ENCODE measurements at places on chromosomes 11 and 22.
A peak's percentile ranks its signal among the peaks of the same experiment; 100 is the strongest.

DNA sequence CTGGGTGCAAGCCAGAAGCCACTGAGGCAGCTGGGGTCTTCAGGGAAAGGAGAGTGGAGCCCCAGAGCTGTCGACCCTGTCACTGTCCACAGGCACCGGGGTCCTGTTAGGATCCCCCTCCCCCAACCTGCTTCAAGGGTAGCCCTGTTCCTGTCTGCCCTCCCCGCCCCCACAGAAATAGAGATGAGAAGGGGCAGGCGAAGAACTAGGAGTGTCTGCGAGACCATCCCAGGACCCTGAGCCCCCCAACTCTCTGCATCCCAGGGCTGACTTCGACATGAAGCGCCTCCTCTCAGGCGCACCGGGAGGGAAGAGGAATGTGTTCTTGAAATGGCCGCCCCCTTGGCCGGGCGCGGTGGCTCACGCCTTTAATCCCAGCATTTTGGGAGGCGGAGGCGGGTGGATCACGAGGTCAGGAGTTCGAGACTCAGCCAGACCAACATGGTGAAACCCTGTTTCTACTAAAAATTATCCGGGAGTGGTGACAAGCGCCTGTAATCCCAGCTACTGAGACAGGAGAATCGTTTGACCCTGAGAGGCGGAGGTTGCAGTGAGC, 607 bp upstream of the ZNF70 start:
- DNase-seq, result peak; percentile 27

DNA sequence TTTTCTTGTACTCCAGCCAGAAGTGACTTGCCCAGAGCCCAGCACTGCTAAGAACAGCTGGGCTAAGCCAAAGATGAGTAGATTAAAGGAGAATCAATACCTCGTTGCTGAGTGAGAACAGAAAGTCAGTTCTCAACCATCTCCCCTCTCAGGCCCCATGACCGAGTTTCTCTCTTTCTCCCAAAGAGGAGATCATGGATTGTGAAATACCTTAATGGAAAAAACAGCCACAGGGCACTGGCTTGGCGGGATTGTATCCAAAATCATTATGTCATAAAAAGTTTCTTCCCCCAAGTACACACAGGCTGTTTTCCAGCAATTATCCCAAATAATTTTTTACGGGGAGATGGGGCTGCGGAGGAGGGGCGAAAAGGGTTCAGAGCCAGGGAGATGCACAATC, 111.8 kb upstream of the TMEM45B start:
- DNase-seq, result no peak

DNA sequence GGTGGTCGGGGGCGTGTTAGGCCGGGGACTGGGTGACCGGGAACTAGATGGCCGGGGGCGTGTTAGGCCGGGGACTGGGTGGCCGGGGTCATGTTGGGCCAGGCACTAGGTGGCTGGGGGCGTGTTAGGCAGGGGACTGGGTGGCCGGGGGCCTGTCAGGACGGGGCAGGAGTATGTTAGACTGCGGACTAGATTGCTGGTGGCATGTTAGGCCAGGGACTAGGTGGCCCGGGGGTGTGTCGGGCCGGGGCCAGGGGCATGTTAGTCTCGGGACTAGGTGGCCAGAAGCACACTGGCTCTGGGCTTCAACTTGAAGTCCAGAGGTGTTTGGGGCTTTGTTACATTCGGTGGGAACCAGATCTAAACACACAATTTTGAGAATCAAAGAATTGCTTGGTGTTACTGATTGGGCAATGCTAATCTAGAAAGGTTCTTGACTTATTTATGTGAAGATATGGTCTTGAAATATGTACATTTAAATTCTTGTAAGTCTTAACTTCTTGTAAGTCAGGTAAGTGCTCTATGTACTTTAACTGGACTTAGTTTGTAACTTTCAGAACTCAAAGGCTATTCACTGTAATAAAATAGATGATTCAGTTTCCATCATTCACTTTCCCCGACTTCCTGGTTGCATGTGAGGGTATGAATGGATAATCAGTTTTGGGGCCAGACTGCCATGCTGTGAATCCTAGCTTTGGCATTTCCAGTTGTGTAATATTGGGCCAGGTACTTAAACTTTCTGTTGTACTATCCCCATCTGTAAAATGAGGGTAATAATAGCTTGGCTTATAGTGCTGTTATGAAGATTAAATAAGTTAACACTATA, 1.1 kb downstream of the EXT2 start:
- DNase-seq, result peak; percentile 44

- DNase-seq, result no peak
Observed at GRCh38 chr11:44139565-44140330, 44.3 kb downstream of the EXT2 start.

GRCh38 chr11:90639461-90639993, 416.7 kb upstream of the CHORDC1 start:
- peak; percentile 10 for DNase-seq

GRCh38 chr11:67411785-67412152, 3.7 kb upstream of the CARNS1 start:
- no peak for DNase-seq

GRCh38 chr22:41238570-41239442, 1.9 kb downstream of the CHADL start:
- no peak for DNase-seq

DNA sequence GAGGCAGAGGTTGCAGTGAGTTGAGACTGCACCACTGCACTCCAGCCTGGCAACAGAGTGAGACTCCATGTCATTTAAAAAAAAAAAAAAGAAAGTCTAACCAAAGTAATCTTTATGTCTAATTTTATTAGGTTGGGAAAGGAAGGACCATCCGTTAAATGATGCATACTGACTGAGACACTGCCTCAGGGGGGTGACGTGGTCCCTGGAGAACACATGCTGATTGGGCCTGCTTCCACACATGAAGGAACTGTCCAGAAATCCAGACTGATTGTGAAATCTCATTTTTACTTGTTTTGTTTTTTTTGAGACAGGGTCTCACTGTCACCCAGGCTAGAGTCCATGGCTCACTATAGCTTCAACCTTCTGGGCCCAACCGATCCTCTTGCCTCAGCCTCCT, 5.5 kb downstream of the SF3A1 start:
- no peak for DNase-seq

GRCh38 chr11:66974724-66975404, at the start of gene C11orf86:
TSS of gene C11orf86 (plus strand) at chr11:66975304. CDS start at chr11:66975363, 59 bp downstream.
- DNase-seq, result peak; percentile 40

DNA sequence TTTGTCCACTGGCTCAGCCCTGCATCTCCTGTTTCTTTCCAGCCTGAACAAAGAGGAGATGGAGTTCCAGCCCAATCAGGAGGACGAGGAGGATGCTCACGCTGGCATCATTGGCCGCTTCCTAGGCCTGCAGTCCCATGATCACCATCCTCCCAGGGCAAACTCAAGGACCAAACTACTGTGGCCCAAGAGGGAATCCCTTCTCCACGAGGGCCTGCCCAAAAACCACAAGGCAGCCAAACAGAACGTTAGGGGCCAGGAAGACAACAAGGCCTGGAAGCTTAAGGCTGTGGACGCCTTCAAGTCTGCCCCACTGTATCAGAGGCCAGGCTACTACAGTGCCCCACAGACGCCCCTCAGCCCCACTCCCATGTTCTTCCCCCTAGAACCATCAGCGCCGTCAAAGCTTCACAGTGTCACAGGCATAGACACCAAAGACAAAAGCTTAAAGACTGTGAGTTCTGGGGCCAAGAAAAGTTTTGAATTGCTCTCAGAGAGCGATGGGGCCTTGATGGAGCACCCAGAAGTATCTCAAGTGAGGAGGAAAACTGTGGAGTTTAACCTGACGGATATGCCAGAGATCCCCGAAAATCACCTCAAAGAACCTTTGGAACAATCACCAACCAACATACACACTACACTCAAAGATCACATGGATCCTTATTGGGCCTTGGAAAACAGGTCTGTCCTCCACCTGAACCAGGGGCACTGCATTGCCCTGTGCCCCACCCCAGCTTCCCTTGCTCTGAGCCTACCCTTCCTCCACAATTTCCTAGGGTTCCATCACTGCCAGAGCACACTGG, 5.0 kb downstream of the FTH1 start:
- peak; percentile 63 for DNase-seq

DNA sequence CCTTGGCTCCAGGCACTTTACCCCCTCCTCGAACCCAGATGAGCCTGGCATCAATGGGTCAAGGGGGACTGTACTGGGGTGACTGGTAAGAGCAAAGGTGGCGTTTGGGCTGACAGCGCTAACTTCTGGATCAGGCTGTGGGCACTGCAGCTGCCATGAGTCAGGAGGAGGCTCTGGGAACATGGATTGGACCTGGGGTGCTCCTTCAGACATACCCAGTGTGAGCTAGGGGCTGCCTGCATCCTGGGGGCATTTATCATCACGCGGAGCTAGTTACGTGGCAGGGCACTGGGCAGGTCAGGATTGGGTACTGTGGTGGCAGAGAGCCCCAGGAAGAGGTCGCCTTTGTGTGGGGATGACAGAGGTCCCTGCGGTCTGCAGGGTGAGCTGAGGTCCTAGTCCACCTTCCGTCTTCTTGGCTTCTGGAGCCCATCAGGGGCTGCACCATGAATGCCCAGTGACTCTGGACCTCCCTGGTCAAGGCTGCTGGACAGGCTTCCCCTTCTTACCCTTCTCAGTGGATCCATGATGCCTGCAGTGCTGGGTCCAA, 13.1 kb downstream of the GRIK4 start:
- DNase-seq, result no peak

- no peak for DNase-seq
Observed at GRCh38 chr11:123976770-123977560, 616 bp downstream of the OR10S1 start.

- peak; percentile 96 for DNase-seq
Observed at GRCh38 chr22:26894766-26895485, 237.5 kb downstream of the MIAT start.

GRCh38 chr11:108002476-108002875, 6.2 kb upstream of the CUL5 start:
- DNase-seq, result no peak

- DNase-seq, result no peak
Observed at GRCh38 chr11:33804471-33804870, 30.2 kb upstream of the FBXO3 start.

DNA sequence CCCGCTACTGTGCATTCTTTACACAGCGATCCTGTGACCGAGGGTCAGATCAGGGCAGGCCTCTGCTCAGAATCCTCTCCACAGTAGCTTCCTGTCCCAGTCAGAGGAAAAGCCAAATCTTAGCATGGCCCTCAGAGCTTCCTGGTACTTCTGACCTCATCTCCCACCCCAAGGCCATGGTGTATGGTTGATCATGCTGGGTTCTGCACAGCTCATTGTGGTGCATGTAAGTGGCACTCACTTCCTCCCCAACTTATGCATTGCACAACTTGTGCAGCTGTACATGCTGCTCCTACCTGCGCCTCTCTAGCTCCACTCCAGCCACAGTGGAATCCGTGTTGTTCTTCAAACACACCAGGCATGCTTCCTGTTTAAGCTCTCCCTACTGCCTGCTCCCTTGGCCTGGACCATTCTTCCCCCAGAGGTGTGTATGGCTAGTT, 20.3 kb downstream of the BMAL1 start:
- peak; percentile 52 for DNase-seq

GRCh38 chr11:30635401-30635989, 49.3 kb upstream of the MPPED2 start:
- peak; percentile 27 for DNase-seq

GRCh38 chr11:10309163-10310093, 4.6 kb downstream of the ADM start:
- peak; percentile 82 for DNase-seq

- DNase-seq, result no peak
Observed at GRCh38 chr22:29388759-29389090, 355 bp upstream of the AP1B1 start.

- DNase-seq, result no peak
Observed at GRCh38 chr11:96579656-96580055, 189.8 kb downstream of the JRKL start.

DNA sequence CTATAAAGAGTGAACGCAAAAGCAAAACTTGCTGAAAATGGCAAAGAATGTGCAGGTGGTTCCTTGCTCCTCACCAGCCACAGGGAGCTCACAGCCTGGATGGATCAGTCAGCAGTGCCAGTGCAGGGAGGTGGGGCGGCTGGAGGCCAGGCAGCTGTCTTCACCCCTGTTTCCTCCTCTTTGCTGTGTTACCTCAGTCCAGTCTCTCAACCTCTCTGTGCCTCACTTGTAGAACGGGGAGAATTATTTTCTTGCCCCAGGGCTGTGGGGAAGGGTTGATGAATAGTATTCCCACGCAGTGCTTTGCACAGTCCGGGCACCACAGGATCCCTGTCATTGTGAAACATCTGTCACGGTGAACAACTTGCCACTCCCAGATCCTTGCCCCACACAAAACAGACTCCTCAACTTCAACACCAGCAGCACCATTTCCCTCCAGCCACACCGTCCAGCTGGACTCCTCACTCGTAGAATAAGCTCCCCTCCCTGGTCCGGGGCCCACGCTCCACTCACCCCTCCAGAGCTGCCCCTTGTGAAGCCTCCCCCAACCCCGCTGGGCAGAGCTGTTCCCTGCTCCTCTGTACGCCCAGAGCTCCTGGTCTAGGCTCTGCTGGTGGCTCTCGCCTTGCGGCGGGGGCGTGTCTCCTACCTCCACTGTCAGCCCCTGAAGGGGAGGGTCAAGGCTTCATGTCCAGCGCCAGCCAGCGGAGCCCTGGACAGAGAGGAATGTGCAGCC, 27.7 kb downstream of the MPPED1 start:
- no peak for DNase-seq

- DNase-seq, result peak; percentile 4
Observed at GRCh38 chr11:76265771-76266241, 59.5 kb upstream of the WNT11 start.

GRCh38 chr11:115244758-115245157, 259.5 kb downstream of the CADM1 start:
- DNase-seq, result no peak

- no peak for DNase-seq
Observed at GRCh38 chr22:44391015-44391414, 78.3 kb upstream of the SHISAL1 start.

GRCh38 chr22:20404881-20405280, 10.9 kb downstream of the ZNF74 start:
- no peak for DNase-seq

GRCh38 chr11:132972565-132972964, 559.7 kb downstream of the OPCML start:
- DNase-seq, result no peak

- DNase-seq, result no peak
Observed at GRCh38 chr11:31030138-31030792, 339.3 kb downstream of the DCDC1 start.

DNA sequence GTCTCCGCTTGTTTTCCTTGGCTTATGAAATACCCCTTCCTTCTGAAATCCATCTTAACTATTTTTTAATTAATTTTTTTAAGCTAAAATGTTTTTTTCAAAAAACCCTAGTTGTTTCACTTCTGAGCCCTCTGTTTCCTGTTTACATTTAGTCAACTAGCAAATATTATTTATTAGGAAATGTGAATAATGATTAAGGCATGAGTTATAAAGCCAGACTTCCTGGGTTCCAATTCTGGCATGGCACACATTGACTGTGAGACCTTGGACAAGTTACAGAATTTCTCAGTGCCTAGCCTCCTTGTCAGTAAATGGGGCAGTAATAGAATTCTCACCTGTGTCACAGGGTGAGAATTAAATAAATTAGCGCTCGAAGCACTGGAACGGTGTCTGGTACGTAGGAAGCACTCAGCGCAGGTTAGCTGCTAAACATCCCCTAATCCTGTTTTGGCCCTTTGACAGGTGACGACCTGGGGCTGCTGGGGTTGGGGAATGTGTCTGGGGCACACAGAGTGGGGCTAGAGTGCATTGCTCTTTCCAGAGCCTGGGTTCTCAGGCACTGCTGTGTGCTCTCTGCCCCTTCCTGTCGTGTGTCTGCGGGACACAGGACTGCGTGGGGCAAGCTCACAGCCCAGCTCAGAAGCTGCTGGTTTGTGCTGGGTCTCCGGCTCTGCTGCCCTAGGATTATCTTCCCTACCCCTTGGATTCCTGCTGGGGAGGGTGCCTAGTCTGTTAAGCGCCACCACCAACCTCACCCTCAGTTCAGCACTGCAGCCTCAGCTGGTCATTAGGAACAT, 13.1 kb downstream of the PANX1 start:
- no peak for DNase-seq
